ENCODE measurements at places on chromosomes 3 and 15.
A peak's percentile ranks its signal among the peaks of the same experiment; 100 is the strongest.

DNA sequence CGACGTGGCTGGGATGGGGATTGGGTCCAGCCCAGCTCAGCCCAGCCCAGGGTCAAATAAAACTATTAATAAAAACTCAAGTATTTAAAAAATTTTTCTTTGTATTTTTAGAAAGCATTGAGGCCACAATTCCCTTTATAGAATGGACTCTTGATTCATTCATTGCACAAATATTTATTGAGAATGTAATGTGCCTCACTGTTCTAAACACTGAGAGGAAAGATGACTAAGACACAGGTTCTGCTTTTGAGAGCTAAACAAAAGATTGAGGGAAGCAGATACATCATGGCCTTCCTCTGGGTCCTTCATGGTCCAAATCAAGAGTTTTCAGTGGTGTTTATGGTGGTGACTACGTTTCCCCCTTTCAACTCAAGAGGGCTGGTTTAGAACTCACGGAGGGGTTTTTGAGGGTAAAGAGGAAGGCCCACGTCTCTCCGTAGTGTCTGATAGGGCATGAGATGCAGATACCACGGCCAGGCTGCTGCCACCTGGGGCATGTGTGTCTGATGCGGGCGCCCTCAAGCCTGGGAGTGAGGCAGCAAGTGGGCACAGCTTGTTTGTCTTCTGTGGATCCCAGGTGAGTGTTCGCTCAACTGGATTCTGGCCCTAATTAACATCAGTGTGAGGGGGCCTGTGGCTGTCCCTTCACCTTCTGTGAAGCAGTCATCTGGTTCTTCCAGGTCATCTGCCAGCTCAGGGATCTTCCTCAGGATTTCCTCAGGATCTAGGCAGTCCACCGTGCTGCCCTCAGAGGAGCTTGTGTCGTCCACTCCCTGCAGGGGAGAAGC lies 73.5 kb upstream of the SCN5A start:
- DNase-seq = no peak

DNA sequence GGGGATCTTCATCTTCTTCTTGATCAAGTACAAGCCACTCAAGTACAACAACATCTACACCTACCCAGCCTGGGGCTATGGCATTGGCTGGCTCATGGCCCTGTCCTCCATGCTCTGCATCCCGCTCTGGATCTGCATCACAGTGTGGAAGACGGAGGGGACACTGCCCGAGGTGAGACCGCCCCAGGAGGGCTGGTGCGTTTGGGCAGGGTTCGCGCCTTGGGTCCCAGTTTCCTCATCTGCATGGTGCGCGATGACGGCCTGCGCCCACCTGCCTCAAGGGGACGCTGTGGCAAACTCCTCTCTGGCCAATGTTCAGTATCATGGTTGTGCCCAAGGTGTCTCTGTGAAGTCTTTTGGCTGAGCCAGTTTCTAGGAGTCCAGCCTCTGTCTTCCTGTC lies 57.5 kb upstream of the SLC6A1 start:
- DNase-seq = no peak

DNA sequence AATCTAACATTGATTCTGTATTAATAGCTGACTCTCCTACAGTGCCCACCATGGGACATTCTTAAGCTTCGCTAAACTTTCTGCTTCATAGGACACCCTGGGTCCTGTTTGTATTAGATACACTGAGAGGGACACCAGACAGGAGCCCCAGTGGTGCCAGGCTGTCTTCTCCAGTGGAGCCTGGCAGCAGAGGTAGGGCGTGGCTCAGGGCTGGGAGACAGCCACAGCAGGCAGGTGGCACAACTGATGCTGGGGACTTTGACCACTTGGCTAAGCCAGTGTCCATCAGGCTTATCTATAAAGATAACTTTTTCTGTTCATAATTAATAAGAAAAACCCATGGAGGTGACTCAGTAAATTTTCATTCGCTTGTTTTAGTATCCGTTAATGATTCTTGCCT lies 21.8 kb downstream of the NIPA1 start:
- no peak for DNase-seq

DNA sequence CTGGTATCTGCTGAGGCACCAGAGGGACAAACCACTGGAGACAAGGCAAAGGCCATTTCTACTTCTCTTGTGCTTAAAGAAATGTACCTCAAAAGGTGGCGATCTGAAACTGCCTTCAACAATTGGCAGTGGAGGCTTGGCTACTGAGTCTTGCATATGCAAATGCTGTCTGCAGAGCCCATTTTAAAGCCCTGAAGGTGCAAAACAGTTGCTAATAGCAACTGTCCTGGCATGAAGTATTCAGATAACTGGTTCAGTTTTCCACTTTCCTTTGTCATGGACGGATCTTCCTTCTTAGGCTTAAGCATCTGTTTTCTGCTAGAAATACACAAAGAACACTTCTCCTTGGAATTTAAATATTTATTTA lies 71.4 kb upstream of the PSMD6 start:
- DNase-seq = no peak

- DNase-seq = no peak
Measured at GRCh38 chr3:133136114-133137041, 98.2 kb downstream of the TMEM108 start.

DNA sequence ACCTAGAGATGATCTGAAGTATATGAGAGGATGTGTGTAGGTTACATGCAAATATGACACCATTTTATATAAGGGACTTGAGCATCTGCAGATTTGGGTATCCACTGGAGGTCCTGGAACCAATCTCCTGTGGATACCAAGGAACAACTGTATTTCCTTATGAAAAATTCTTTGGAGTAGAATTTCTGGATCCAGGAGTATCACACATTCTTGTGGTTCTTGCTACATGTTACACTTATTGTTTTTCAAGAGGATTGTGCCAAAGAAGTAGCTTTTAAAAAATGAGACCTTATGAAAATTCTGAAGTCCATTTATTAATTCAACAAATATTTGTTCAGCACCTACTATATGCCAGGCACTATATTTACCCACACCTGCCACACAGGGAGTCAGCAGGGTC lies 15.7 kb upstream of the TBC1D23 start:
- DNase-seq = no peak

- DNase-seq = no peak
Measured at GRCh38 chr3:53551324-53551723, 56.9 kb downstream of the CACNA1D start.

GRCh38 chr3:94716326-94717018 lies 653.6 kb downstream of the NSUN3 start:
- DNase-seq = no peak

- DNase-seq = no peak
Measured at GRCh38 chr15:40334941-40335795, 5.6 kb downstream of the CCDC9B start.

DNA sequence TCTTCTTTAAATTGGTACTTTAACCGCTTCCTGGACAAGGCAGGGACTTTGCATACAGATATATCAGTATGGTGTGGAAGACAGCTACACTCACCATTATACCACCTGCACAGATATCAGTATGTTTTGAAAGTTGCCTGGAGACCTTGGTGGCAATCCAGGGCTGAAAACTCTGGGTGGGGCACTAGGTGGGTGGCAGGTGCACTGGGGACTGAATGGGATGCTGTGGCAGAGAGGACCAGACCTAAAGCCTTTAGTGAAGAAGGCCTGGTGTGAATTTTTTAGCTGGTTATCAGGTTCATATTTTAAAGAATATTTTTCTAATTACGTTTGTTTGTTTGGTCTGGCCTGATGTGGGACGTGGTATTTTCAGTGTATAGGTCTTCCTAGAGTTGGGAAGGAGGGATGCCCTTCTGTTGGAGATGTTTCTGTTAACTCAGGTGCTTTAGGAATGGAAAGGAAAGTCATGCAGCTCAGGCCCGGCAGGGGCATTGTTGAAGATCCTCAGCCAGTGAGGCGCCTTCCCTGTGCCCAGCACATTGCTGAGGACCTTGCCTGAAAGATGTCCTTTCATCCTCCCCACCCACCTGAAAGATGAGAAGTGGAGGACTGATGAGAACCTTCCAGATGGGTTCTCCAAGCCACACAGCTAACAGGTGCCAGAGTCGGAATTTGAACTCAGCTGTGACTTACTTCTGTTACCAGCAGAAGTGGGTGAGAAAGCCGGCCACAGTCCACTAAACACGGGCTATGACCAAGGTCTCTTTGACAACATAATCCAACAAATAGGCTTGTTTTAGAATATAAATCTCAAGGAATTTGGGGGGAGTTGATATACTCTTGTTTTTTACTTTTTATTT lies 77.3 kb downstream of the APBA2 start:
- DNase-seq = peak; percentile 23

DNA sequence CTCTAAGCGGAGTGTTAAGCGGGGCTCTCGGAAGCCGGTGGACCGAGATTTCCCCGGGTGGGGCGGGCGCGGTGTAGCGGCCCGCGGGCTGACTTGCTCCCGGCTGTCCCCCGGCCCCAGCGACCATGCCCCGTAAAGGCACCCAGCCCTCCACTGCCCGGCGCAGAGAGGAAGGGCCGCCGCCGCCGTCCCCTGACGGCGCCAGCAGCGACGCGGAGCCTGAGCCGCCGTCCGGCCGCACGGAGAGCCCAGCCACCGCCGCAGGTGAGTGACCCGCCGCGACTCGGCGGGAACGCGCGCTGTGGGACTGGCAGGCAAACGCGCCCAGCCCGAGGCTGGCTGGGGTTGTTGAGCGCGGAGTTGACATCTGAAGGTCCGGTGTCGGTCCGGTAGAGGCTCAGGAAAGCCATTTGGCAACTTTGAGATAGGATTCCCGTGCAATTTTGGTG lies 1.3 kb downstream of the SMC4 start:
- peak; percentile 15 for DNase-seq

GRCh38 chr15:84001655-84002054 lies 233.9 kb upstream of the GOLGA6L4 start:
- no peak for DNase-seq

- DNase-seq = no peak
Measured at GRCh38 chr3:47347217-47347801, 33.5 kb upstream of the PTPN23 start.

DNA sequence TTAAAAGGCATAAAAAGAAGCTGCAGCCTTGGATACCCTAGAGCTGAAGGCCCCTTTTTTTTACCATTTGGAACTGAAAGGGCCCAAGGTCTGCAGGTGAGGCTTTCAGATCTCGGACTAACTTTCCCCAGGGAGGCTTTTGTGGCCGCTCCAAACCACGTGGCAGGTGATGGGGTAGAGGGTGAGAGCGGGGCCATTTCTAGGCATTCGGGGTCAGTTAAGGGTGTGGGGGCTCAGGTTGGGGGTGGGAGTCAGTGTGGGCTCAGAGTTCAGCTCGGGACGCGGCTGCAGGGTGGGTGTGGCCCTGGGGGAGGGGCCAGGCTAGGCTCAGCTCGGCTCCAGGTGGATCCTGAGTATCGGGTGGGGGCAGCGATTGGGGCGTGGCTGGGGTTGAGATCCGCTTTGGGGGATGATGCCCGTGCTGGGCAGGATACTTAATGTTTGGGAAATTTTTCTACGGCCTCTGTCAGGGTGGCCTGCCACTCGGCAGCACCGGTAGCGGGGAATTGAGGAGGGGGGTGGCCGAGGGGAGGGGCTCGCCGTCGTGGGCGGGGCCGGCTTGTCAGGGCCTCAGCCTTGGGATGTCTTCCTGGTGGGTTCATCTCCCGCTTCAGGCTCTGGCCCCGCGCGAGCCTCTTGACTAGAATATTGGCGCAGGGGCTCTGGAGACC lies 2.5 kb downstream of the KLF13 start:
- DNase-seq = no peak

- no peak for DNase-seq
Measured at GRCh38 chr3:14549256-14549919, 9.2 kb upstream of the GRIP2 start.

DNA sequence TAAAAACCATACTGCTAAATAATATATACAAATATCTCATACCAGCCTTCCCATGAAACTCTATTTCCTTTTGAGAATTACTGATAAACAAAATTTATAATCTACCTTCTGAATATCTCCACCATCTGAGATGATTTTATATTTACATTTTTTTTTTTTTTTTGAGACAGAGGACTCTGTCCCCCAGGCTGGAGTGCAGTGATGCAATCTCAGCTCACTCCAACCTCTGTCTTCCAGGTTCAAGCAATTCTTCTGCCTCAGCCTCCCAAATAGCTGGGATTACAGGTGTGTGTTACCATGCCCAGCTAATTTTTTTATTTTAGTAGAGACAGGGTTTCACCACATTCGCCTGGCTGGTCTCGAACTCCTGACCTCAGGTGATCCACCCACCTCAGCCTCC lies 42.8 kb upstream of the IGF2BP2 start:
- no peak for DNase-seq

GRCh38 chr3:132435224-132435910 lies 18.1 kb downstream of the DNAJC13 start:
- no peak for DNase-seq

GRCh38 chr3:136932978-136933772 lies 24.6 kb upstream of the IL20RB start:
- DNase-seq = no peak

DNA sequence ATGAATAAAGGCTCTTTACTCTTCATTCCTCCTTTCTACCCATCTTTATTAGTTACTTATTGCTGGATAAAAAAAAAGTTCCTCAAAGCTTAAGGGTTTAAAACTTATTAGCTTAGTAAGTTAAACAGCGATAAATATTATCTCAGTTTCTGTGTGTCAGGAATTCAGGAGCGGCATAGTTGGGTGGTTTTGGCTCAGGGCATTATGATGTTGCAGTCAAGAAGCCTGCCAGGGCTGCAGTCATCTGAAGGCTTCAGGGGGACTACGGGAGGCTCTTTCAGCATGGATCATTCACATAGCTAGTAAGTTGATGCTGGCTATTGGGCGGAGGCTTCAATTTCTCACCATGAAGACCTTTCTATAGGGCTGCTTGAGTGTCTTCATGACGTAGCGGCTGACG lies 1.9 kb upstream of the DLG1 start:
- DNase-seq = no peak

DNA sequence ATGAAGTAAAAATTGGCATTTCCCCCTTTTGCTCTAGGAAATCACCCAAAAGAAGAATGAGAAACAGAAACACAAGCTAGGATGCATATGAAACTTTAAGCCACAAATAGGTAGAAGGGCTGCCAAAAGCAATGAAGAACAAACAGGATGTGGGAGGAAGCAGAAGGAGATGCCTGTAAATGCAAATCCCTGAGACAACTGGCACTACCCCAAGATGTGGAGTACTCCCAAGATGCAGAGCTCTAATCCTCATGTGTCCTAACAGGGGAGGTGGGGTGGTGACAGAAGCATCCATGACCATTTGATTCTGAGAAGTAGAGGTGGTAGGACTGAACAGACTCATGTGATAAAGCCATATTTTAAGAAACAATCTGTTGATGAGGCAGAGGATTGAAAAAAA lies 31.9 kb upstream of the ZNF280D start:
- DNase-seq = no peak

- no peak for DNase-seq
Measured at GRCh38 chr15:88428805-88429605, 38.2 kb downstream of the MRPL46 start.

DNA sequence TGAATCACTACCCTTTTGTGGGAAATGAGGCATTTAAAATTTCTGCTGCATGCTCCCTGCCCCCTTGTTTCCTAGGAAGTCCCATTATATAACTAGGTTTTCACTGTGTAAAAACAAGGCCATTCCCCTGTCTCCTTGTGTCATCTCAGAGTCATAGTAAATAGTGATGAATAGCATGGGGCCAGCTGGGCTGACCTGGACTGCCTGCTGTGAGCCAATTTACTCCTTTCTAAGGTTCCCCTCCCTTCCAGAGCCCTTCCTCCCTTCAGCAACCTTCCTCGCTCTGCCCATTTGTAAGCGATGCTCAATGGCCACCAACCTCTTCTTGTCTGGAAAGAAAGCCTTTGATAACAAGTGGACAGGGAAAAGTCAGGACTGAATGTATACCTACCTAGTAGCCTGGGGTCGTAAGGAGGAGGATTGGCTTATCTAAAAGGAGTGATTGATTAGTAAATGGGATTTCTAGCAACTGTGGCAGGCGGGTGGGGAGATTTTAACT lies 11.7 kb downstream of the ITGA11 start:
- no peak for DNase-seq
